Astrocyte of the cerebellum (primary cell): ENCODE measurements at places on chromosomes 13 and 19.
A peak's percentile ranks its signal among the peaks of the same experiment; 100 is the strongest.

DNA sequence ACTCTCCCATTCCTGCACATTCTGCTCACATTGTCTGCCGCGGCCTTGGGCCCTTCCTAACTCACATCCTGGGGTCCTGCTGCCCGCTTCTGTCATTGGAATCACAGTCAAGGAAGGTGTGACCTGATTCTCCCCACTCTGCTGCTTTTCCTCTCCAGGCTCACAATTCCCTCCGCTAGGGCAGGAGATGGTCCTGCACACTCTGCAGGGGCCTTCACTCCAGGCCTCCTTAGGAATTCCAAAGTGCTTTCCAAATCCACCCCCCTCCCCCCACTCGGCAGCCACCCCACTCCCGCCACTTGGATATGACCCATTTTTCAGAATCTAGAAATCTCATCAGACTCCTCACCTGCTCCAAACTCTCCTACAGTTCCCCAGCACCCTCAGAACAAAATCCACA lies 3.1 kb upstream of the SLC5A5 start:
- no peak for DNase-seq

DNA sequence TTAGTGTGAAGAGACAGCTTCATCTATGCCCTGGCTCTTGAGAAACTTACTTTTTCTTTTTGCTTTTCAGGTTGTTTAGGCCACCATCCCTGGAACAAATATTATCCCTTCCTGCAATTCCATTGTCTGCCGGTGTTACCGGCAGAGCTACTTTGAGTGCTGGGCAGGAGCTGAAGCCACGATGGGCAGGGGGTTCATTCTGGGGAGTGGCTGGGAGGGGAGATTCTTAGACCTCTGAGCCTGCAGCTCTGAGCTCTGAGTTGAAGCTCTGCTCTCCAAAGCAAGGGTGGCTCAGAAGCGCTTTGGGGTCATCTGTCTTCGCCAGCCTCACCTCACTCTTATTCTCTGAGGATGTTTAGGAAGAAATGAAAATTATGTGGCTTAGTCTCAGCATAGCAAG lies 1066.6 kb upstream of the SLC10A2 start:
- DNase-seq, result no peak

- DNase-seq, result peak; percentile 54
Measured at GRCh38 chr19:28009696-28010095, 1203.3 kb downstream of the UQCRFS1 start.

GRCh38 chr19:53212703-53213320 lies 19.7 kb upstream of the ZNF665 start:
- no peak for DNase-seq

DNA sequence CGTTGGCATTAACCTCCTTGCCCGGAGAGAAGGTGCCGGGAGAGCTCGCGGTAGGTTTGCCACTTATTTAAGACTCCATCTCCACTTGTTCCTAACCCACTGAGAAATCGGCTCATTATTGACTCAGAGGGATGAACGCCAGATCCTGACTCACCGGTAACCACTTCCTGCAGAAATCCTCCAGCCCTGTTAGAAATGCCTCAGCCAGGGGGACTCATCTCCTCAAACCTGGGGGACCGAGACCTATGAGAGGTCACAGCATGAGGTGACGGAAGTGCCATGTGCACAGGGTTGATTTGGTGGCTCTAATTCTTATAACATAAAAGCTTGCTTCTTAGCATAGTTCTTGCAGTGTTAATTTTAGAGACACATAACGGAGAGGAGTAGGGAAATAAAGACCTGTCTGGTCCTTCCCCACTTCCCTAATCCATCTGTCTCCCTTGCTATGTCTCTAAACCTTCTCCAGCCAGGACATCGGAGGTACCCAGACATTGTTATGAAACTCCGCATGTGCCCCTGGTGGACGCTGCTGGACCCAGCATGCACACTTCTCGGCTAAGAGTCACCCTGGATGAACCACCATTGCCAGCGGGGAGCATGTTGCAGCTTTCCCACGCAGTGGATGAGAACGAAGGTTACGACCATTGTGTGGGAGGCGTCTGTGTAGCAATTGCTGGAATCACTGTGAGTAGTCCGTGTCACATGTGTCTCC lies 158.9 kb downstream of the EFNB2 start:
- peak; percentile 92 for DNase-seq

DNA sequence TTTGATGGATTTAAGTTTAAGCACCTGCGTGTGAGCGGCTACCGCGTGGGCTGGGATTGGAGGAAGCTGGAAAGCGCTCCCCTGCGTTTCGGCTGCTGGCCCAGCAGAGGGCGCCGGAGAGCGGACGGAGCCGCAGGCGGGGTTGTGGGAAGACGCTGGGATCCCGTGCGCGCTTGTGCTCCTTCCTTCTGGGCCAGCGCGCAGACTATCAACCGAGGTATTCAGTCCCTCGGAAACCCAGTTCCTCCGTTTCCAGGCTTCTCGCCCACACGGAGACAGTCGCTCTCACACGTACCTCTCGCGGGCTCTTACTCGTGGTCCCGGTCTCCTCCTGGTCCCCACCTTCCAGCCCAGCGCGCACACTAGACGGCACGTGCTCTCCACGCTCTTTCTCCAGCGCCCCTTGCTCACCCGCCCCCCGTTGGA lies 28.8 kb downstream of the EPN1 start:
- DNase-seq, result no peak

- no peak for DNase-seq
Measured at GRCh38 chr13:75103976-75104375, 378.0 kb downstream of the TBC1D4 start.
